Foreskin melanocyte (primary cell): ENCODE measurements at places on chromosomes 6 and 20.

DNA sequence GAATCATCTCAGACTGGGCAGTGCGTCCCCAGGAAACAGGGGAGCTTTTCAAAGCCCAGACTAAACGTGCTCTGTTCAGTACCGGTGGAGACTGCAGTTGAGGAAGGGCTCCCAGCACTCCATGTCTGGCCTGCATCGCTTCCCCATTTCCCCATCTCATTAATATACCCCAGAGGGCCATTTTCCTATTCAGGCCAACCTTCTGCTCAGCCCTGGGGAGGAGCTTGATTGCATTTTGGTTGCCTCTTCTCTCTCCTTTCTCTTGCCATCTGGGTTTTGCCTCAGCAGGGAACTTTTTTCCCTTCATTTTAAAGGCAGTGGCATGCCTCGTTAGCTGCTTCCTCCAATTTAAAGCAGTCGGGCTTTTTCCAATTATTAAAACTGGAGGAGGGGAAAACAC is 394.3 kb upstream of the SOX4 start:
- no peak for DNase-seq

- no peak for DNase-seq
Observed at GRCh38 chr20:63033794-63034709, 27.3 kb upstream of the BHLHE23 start.

DNA sequence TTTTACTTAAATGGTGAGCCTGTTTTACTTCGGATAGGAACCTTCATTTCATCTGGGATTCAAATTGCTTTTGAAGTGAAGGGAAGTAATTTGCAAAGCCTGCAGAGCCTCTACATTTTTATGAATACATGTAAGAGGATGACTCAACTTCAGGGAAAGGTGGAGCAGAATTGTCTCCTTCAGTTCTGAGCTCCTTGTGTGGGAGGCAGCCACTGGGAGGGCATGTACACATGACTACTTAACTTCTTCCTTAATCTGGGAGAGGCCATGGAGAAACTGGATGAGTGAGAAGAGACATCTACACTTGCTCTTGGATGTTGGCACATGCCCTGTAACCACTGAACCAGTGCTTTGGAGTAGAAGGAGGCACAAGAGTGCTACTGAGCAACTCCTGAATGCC is 145.1 kb upstream of the NRSN1 start:
- no peak for DNase-seq

DNA sequence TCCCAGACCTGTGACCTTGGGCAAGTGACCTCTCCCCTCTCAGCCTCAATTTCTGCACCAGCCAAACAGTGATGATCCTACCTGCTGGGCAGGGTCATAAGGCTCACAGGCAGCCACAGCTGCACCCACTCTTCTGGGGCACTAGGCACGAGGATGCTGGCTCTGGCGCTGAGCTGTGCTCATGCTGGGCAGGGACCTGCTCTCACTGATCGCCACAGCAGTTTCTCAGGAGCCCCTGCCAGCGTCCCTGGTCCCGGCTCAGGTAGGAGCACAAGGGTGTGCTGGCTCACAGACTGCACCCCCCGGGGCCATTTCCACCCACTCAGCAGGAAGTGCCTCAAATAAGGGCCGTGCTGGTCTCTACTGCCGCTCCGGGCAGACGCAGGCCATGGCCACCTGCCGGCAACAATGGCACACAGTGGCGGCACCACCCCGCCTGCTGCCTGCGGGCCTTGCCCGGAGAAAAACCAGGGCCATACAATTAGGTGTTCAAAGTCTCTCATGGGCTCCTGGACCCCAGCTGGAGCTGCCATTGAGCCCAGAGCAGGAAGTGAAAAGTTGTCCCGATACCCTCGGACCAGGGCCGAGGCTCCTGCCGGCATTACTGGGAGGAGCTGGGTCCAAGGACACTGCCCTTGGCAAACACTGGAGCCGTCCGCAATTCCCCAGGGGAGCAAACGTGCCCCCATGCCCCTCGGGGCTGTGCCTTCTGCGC is 4.6 kb upstream of the CABLES2 start:
- DNase-seq = no peak

DNA sequence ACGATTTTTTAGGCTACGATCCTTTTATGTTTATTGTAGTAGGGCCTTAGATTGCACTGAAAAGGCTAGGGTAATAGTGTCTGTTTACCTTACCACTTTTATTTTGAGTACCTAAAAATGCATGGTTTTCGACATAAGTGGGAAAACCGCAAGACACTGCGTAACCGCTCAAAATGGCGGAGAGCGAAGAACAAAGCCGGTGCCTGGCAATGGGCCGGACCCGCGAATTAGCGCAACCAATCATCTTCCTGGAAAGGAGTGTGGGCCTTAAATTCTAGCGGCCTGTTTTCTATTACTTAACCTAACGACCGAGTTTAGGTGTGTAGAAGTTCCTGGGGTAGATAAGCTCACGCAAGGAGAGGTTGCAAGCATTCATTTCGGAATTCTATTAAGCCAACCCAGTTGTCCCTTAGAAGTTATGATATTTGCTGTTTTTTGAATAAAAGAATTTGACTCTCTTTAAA is 118.0 kb downstream of the HFE start:
- peak; percentile 74 for DNase-seq

DNA sequence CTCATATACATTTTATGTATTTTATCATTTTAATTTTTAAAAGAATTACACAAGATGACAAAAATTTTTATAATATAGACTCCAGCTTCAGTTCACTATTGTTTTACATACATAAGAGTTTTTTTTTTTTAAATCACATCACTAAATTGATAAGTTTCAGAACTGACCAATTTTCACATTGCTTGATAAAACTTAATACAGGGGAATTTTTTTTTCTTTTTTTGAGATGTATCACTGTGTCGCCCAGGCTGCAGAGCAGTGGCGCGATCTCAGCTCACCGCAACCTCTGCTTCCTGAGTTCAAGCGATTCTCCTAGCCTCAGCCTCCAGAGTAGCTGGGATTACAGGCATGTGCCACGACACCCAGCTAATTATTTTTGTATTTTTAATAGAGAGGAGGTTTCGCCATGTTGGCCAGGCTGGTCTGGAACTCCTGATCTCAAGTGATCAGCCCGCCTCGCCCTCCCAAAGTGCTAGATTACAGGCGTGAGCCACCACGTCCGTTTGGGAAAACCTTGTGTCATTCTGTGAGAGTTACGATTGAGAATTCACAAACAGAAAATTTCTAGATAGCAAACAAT is 36.6 kb upstream of the BTN3A2 start:
- DNase-seq = peak; percentile 29

DNA sequence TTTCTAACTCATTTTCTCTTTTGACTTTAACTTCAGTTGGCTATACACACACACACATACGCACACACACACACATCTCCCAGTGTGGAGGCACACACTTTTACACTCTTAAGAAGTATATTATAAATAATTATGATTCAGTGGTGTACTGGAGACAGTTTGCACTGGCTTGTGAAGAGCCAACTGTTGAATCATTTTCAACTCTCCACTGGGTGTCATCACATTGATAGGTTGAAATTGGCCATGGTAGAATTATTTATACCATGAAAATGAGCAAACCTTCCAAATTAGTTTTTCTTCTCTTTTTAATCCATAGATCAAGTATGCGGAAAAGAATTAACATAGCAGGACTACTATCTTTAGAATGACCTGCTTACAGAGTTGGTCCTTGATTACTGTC is 407.1 kb downstream of the BMP2 start:
- no peak for DNase-seq

DNA sequence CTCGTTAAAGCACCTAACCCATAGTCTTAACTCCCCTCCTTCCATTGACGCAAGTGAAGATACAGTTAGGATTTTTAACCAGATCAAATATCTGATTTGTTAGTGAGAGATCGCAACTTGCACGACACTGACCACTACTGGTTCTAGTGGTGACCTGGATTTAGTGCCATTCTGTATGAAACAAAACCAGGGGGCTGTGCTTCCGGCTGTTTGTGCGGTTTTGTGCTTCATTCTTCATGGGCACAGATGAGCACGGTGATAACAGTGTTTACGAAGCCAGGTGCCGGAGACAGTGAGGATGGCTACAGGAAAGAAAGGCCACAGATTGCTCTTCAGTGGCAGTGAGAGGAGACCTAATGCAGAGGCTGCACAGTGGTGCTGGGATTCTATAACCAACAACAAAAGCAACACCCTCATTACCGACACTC is 75.5 kb downstream of the NOL4L start:
- DNase-seq = no peak

DNA sequence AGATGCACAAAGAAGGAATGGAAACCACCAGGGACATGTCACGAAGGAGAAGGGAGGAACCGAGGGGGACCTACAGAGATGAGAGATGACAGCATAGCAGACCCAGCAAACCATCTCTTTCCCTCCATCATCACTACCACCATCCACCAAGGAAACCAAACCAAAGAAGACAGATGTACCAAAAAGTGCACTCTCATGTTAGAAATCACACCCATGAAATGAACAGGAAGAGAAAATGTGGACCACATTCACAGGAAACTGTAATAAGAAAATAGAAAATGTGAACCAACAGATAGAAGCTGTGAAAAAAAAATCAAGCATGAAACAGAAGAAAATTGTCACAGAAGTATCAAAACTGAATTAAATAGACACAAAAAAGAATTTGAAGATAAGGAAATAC is 672.7 kb downstream of the QKI start:
- no peak for DNase-seq

GRCh38 chr6:99818161-99818560 is 175.9 kb downstream of the MCHR2 start:
- DNase-seq = no peak

DNA sequence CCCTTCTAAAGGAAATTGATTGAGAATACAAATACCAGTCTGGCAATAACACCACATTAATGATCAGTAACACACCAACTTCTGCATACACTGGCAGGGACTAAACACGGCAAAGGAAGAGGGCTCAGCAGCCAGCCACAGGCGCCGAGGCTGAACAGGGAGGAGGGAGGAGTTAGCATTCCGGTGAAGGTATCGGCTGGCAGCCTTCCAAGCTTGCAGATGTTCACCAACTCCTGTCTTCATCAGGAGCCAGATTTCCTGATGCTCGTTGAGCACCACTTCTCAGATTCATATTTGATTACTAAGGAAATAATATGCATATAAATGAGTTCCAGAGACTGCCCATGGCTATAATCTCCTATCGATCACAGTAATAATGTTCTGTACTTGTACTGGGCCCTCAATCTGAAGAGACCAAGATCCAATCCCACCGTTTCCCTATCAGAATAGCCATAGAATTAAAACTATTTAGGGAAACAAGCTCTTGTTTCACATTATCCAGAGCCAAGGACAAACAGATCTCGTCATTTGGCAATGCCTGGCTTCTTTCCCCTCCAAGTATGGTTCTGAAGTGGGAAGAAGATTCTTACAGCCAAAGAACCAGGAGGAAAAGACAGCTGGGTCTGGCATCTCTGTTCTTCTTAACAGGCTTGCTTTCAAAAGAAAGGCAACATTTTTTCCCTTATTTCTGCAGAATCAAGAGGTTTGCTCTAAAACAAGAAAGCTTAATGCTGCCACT is 42.2 kb downstream of the GFOD1 start:
- DNase-seq = no peak

DNA sequence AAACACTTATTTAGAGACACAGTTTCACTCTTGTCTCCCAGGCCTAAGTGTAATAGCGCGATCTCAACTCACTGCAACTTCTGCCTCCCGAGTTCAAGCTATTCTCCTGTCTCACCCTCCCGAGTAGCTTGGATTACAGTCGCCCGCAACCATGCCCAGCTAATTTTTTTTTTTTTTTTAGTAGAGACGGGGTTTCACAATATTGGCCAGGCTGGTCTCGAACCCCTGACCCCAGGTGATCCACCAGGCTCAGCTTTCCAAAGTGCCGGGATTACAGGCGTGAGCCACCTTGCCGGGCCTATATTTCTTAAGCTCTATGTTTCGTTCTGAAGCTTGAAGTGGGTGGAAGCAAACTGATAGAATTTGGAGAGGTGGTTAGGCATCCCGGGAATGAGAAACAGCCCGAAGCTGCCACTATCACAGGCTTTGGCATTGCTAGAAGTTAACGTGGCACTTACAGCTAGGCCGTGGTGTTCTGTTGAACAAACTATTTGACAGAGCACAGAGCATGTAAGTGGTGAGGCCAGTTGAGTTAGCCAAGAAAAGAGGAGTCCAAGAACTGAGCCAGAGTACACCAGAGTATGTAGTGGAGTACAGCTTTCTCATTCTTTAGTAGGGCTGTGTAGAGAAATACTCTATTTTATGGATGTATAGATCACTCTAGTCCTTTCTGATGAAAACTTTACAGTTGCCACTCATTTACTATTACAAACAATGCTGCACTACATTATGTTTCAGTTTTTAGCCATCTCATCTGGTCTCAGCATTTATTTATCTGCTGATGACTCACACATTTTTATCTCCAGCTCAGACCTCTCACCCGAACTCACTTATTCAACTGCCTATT is 62.0 kb upstream of the HFE start:
- peak; percentile 37 for DNase-seq

DNA sequence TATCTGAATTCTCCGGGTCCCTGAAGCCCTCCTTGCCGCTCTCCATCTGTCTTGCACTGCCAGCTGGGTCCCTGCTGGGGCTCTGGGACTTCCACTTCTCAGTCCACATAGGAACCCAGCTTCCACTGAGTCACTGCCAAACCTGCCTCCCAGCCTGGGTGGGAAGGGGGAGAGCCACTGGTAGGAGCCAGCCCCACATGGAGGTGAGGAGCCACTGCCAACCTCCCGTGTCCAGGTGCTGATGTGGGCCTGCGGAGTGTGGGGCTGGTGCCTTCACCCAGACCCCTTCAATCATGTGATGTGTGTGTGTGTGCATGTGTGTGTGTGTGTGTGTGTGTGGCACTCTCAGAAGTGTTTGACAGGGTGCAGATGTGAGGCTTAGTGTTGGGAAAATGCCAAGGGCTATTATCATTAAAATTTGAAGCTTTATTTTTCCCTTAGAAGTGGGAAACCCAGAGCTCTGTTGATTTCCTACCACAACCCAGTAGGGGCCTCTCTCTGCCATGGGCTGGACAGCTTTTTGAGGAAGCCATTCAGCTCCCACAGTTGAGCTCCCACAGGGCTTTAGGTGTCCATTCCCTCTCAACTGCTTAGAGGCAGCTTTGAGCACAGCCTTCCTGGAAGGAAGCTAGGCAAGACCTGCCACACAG is 9.3 kb upstream of the SGK2 start:
- DNase-seq = no peak

GRCh38 chr6:15502446-15503345 is 160.1 kb downstream of the DTNBP1 start:
- peak; percentile 86 for DNase-seq

- DNase-seq = no peak
Observed at GRCh38 chr6:108968325-108969316, 120.4 kb downstream of the ARMC2 start.

GRCh38 chr6:139291813-139292619 is at the start of gene TXLNB:
TSS of gene TXLNB (minus strand) at chr6:139291998. CDS start at chr6:139288899, 3,099 bp downstream.
- peak; percentile 40 for DNase-seq

- DNase-seq = no peak
Observed at GRCh38 chr6:128597004-128597403, 76.6 kb upstream of the PTPRK start.

DNA sequence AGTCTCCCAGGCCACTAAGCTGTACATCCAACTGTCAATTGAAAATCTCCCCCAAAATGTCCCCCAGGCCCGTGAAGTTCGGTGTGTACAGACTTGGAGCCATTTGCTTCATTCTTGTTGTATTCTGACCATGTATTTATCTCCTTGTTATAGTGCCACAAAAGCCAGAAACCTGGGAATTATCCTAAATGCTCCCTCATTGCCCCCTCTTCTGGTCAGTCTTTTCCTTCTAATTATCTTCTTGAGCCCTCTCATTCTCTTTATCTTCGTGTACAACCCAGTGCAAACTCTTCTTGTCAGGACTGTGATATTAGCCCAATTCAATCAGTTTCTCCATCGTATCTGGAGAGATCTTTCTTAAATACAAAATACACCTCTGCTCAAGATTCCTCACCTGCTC is 64.7 kb downstream of the RFX6 start:
- no peak for DNase-seq

- DNase-seq = peak; percentile 39
Observed at GRCh38 chr20:44961870-44962267, 1.7 kb upstream of the TOMM34 start.
